Thymus (tissue), 14 donors: ENCODE measurements at places on chromosomes 16 and 17. TPM values are rescaled to one million over a fixed set of nuclear protein-coding genes. Genes with fewer than 3 reads are reported as not detected.
A peak's percentile ranks its signal among the peaks of the same experiment; 100 is the strongest.

DNA sequence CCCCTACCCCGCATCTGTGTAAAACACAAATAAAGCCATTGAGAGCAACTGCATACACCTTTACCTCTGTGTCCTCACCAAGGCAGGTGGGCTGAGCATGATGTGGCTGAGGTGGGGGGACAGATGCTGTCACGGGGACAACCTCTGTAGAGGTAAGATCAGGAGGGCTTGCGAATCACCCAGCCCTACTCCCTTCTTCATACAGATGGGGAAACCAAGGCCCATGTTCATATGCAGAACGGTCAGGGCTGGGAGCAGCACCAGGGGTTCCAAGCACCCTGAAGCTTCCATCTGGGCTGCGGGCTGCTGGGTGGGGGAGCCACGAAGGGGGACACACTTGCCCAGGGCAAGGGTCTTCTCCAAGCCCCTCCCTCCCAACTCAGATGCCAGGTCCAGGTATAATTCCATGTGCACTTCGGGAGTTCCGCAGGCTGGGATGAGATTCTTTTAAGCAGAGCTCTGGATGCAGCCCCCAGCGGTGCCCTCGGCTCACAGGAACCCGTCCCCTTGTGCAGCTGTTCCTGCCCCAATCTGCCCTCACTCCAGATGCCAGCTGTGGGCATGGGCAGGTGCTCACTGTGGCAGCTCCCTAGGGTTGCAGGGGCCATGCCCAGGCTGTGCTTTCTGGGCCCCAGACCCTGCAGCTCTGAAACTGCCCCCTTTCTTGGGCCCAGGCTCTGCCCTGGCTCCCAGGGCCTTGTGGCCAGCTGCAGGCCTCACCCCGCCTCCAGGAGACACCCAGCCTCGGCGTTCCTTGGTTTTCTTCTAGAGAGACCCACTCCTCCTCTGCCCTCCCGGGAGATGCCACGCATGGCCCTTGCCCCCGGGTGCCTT lies 9.6 kb downstream of the CTRB1 start:
- H3K36me3 ChIP-seq = no peaks in the 10 kb centered on the region
- H3K4me3 ChIP-seq = no peak overlapping the region
- no peak overlapping the region for H3K27ac ChIP-seq
- DNase-seq = no peak

Gene C17orf113
- total RNA-seq = 0.71 TPM

Gene NTN1
- 2.0 TPM for total RNA-seq

DNA sequence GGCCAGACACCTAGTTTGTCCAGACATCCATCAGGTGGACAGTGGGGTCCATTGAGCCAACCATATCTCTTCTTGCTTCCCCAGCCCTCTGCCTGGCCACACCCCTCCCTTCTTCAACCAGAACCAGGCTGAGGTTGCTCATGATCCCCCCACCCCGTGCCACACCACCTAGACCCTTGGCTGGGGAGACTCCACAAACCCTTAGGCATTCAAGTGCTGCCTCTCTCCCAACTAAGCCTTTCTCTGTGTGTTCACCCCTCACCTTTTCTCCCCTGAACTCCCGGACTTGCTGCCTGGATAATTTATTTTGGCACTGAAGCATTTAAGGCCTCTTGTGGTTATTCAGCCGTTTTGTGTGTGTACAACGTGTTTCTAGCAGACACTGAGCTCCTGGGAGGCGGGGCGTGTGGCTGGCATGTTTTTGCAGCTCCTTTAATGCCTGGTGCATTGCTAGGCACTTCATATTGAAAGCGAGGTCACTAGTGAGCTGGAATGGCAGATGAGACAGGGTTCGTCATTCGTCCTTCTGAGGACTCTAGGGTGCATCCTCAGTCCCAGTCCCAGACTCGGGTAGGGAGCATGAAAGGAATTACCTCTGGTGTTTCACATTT lies 28.7 kb downstream of the CACNA1G start:
- no peak for DNase-seq
- no peaks in the 10 kb centered on the region for H3K27me3 ChIP-seq
- no peaks in the 10 kb centered on the region for H3K36me3 ChIP-seq

DNA sequence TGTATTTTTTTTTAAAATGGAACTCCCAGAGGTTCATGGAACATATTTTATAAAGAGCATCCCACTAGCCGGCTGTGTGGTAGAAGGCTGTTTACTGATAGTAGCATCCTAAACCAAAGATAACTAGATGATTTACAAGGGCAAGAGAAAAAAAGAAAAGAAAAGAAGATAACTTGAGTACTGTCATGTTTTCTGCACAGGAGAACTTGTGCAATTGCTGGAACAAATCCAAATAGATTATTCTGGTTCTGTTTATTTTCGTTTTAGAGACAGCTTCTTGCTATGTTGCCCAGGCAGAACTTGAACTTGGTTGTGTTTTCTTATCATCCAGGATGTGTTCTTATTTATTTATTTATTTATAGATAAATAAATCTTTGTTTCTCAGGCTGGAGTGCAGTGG lies 20.9 kb upstream of the PPM1D start:
- no peaks in the 10 kb centered on the region for H3K36me3 ChIP-seq
- DNase-seq = no peak
- H3K4me3 ChIP-seq = no peak overlapping the region

GRCh38 chr17:20091174-20092029 lies 82.2 kb downstream of the SPECC1 start:
- DNase-seq = no peak
- no peak overlapping the region for H3K4me3 ChIP-seq
- H3K27ac ChIP-seq = peak overlapping the region; percentile 68
- H3K36me3 ChIP-seq = no peaks in the 10 kb centered on the region
- no peaks in the 10 kb centered on the region for H3K27me3 ChIP-seq

DNA sequence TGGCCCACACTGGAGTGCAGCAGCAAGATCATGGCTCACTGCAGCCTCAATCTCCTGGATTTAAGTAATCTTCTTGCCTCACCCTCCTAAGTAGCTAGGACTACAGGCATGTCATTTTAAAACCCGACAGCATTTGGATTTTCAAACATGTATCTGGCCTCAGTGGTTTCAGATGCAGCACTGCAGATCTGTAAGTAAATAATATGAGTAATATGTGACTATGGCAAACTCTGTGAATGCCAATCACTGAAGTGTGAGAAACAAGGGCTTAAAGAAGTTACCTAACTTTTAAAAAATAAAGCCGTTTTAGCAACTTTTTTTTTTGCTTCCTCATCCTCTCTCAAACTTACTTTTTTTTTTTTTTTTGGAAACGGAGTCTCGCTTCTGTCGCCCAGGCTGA lies 11.9 kb downstream of the CEP20 start:
- H3K27me3 ChIP-seq = no peaks in the 10 kb centered on the region
- H3K4me1 ChIP-seq = no peaks in the 10 kb centered on the region
- peaks cover 30% of the 10 kb centered on the region for H3K36me3 ChIP-seq
- H3K4me3 ChIP-seq = no peak overlapping the region

DNA sequence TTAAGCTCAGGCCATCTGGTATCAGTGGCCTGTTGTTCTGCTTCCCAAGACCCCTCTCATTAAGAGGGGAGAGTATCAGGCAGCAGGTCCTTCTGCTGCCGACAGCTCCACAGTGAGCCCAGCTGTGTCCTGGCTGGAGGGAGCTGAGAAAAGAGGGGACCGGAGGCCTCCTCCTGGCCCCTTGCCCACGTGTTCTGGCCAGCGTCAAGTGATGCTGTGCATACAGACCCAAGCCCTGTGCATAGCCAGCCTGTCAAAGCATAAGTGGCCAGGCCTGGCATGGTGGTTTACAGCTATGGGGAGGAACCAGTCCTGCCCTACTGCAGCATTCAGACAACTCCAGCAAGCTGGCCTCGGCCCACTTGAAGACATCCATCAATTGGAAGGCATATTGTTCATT lies 48.0 kb downstream of the ABCC6 start:
- H3K4me1 ChIP-seq = no peaks in the 10 kb centered on the region
- no peaks in the 10 kb centered on the region for H3K36me3 ChIP-seq
- no peak for DNase-seq
- H3K27ac ChIP-seq = no peak overlapping the region
- H3K27me3 ChIP-seq = no peaks in the 10 kb centered on the region
- H3K4me3 ChIP-seq = no peak overlapping the region

DNA sequence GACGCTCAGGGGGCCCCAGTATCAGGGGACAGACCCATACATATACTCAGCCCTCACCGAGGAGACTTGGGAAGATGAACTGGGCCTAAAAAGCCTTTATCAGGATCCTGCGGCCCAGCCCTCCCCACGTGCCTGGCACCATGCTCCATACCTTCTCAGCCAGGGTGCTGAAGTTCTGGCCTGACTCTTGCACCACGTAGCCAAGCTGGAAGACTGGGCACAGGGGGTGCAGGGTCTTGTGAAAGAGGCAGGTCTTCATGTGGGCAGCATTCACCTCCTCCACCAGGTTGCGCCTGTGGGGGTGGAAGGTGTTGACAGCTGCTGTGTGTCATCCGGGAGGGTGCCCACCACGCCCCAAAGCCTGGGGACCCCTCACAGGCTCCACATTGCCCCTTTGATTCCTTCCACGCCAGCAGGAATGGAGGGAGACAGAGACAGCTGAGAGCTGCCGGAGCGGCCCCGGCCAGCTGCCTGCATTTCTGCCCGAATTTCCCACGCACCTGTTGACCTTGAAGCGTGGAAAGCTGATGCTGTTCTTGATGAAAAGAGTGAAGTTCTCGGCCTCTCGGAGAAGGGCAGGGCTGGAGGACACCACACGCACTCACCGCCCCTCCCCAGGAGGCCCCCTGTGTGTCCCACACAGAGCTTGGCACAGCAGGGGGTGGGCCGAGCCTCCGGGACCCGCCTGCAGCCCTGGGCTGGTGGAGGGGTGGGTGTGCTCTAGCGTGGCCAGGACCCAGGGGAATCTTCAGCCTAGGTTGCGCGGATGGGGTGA lies 10.4 kb upstream of the CAMKK1 start:
- no peaks in the 10 kb centered on the region for H3K27me3 ChIP-seq
- peaks cover 37% of the 10 kb centered on the region for H3K4me1 ChIP-seq
- no peaks in the 10 kb centered on the region for H3K36me3 ChIP-seq
- H3K27ac ChIP-seq = no peak overlapping the region
- no peak for DNase-seq
- H3K4me3 ChIP-seq = no peak overlapping the region

DNA sequence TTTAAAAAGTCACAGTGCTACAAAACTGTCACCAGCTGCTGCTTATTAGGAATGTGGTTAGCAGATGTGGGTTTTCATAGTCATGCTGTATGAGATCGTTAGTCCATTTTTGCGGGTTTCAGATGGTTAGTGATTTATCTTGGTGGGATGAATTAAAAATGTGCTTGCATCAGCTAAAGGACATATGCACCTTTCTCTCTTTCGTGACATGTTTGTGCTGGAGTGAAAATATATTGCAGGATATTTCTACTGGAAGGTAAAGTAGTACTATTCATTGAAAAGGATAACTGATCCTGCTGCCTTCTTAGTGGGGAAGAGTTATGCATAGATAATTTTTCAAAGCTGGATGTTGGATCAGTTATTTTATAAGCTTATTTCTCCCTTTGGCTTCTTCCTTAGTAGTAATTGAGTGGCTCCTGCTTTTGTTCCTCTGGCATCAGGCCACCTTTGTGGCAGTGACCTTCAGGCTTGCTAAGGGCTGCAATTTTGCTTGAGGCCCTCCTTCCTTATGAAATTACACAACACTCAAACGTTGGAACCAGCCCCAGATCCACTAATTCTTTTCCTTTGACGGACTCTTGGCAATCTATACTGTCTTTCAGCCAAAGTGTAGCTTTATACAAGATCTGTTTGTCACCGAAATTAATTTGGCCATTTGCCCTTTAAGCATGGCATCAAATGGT lies 7.5 kb upstream of the SNTB2 start:
- H3K36me3 ChIP-seq = no peaks in the 10 kb centered on the region
- H3K4me3 ChIP-seq = no peak overlapping the region
- no peaks in the 10 kb centered on the region for H3K4me1 ChIP-seq
- H3K27ac ChIP-seq = no peak overlapping the region

Gene DCTPP1
- 27.4 TPM for total RNA-seq

Gene CAPNS2
- 0.19 TPM for total RNA-seq

GRCh38 chr16:67649494-67649931 lies 4.6 kb downstream of the CARMIL2 start:
- H3K4me3 ChIP-seq = no peak overlapping the region
- peaks cover 6% of the 10 kb centered on the region for H3K4me1 ChIP-seq
- H3K27ac ChIP-seq = no peak overlapping the region
- no peak for DNase-seq

- H3K4me1 ChIP-seq = no peaks in the 10 kb centered on the region
- H3K27ac ChIP-seq = no peak overlapping the region
Observed at GRCh38 chr16:4382795-4383357, 11.2 kb downstream of the VASN start.

GRCh38 chr17:17041571-17042383 lies 480 bp upstream of the MPRIP start:
- peak overlapping the region; percentile 44 for H3K4me3 ChIP-seq
- peak; percentile 91 for DNase-seq
- peaks cover 35% of the 10 kb centered on the region for H3K4me1 ChIP-seq

Gene TMEM107
- 71.6 TPM for total RNA-seq

DNA sequence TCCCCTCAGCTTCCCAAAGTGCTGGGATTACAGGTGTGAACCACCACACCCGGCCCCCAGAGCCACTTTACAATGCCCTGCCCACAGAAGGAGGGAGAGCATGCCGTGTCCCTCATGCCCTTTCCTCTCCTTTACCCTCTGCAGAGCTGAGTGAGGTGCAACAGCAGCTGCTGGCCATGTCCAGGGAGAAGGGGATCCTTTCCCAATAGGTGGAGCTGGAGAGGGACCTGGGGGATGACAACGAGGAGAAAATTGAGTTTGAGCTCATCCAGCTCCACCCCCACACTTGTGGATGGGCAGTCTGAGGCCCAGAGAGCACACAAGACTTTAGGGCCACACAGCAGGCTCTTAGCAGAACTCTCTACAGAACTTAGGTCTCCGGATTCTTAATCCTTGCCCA lies 7.9 kb upstream of the GSDMA start:
- H3K4me1 ChIP-seq = peaks cover 29% of the 10 kb centered on the region
- DNase-seq = no peak
- no peaks in the 10 kb centered on the region for H3K36me3 ChIP-seq
- H3K4me3 ChIP-seq = no peak overlapping the region

- DNase-seq = no peak
- H3K4me3 ChIP-seq = no peak overlapping the region
- peaks cover 2% of the 10 kb centered on the region for H3K4me1 ChIP-seq
- no peaks in the 10 kb centered on the region for H3K27me3 ChIP-seq
- no peak overlapping the region for H3K27ac ChIP-seq
- H3K36me3 ChIP-seq = no peaks in the 10 kb centered on the region
Observed at GRCh38 chr16:31333686-31334649, 21.0 kb upstream of the ITGAX start.

- H3K4me1 ChIP-seq = no peaks in the 10 kb centered on the region
- no peaks in the 10 kb centered on the region for H3K27me3 ChIP-seq
- H3K4me3 ChIP-seq = no peak overlapping the region
- no peak for DNase-seq
- H3K36me3 ChIP-seq = peaks cover 81% of the 10 kb centered on the region
Observed at GRCh38 chr17:80337195-80337895, 76.7 kb downstream of the RNF213 start.

DNA sequence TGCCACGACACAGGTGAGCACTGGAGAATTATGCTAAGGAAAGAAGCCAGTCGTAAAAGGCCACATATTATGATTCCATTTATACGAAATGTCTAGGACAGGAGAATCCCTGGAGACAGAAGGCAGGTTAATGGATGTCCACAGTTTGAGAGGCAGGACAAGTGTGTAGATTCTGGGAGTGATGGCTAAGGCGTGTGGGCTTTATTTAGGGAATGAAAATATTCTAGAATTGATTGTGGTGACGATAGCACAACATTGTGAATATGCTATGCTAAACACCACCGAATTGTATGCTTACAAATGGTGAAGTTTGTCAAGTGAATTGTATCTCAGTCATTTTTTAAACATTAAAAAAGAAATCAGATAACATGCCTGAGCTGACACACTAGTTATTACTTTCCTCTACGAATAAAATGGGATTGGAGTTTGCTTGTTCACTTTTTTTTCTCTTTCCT lies 5.3 kb upstream of the TXNDC11 start:
- DNase-seq = no peak
- peaks cover 7% of the 10 kb centered on the region for H3K4me1 ChIP-seq
- no peak overlapping the region for H3K4me3 ChIP-seq
- H3K27me3 ChIP-seq = no peaks in the 10 kb centered on the region

GRCh38 chr16:70683146-70683944 lies 2.5 kb downstream of the MTSS2 start:
- peak overlapping the region; percentile 18 for H3K27ac ChIP-seq
- H3K4me3 ChIP-seq = peak overlapping the region; percentile 84
